Stimulated activated naive CD8-positive, alpha-beta T cell treated with anti-CD3 and anti-CD28 coated beads, Interleukin-15, amount 100 ng/mL, for 72 hours (primary cell): ENCODE measurements at places on chromosomes 2 and 18.
A peak's percentile ranks its signal among the peaks of the same experiment; 100 is the strongest.

DNA sequence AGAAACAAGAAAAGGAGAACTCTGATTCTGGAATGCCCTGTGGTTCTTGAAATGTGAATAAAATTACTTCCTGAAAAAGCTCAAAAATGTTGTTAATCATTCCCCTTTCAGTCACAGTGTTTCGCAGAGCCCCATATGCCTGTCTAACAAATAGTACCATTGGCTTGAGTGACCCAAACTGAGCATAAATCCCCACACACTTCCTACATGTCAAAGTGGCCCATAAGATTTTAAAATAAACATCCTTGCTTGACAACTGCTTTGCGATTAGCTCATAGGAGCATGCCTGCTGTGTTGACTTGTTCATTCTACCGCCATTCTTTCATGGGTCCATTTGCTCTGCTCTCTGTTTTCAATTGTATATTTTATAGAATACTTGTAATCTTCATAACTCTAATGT, 377.8 kb upstream of the SMIM21 start:
- no peak for DNase-seq

- peak; percentile 21 for DNase-seq
Observed at GRCh38 chr2:98009887-98010760, 14.4 kb upstream of the TMEM131 start.

GRCh38 chr2:225468131-225468530, 68.6 kb downstream of the NYAP2 start:
- no peak for DNase-seq

- DNase-seq, result no peak
Observed at GRCh38 chr2:3636586-3637310, 21.3 kb upstream of the ALLC start.

- DNase-seq, result no peak
Observed at GRCh38 chr2:200618590-200619021, 32.8 kb downstream of the AOX1 start.

DNA sequence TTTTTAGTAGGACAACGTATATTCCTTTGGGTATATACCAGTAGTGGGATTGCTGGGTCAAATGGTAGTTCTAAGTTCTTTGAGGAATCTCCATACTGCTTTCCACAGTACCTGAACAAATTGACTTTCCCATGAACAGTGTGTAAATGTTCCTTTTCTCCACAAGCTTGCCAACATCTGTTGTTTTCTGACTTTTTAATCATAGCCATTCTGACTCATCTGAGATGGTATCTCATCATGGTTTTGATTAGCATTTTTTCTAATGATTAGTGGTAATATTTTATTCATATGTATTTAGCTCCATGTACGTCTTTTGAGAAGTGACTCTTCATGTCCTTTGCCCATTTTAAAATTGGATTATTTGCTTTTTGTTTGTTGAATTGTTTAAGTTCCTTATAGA, 58.4 kb upstream of the CERS6 start:
- no peak for DNase-seq

GRCh38 chr18:34606851-34607250, 103.2 kb upstream of the DTNA start:
- no peak for DNase-seq

DNA sequence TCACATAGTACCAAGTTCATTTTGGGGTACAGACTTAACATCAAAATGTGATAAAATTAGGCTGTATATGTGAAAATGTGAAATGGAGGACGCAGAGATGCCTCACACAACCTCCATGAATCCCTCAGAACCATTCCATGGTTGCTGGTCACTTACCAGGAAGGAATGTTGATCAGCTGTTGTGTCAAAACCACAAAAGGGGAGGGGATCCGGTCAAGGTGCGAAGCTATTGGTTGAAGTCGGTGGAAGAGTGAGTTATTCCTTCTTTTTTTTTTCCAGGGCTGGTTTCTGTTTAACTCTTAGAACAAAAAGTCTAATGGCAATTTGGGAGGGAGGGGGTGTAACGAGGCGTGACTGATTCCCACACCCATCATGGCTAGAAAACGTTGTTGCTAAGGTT, 32.3 kb upstream of the REG3A start:
- no peak for DNase-seq

GRCh38 chr18:51153659-51154371, 43.7 kb downstream of the MEX3C start:
- DNase-seq, result peak; percentile 70

GRCh38 chr18:57057890-57058289, 89.0 kb upstream of the BOD1L2 start:
- peak; percentile 64 for DNase-seq

DNA sequence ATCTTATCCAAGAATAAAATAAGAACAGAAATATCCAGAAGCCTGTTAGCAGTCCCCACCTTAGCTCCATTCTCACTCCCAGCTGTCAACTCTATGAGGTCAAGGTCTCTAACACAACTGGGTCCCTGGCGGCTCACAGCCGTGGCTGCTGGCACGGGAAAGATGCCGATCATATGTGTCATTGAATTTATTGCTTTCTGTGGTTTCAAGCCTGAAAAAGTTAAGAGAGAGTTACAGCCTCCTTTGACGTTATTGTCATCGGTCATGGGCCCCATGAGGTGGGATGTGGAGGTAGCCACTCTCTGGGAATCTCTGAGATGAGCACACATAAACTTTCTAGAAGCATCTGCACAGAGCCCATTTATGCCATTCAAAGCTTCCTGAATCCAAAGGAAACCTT, 28.7 kb upstream of the CABLES1 start:
- no peak for DNase-seq

DNA sequence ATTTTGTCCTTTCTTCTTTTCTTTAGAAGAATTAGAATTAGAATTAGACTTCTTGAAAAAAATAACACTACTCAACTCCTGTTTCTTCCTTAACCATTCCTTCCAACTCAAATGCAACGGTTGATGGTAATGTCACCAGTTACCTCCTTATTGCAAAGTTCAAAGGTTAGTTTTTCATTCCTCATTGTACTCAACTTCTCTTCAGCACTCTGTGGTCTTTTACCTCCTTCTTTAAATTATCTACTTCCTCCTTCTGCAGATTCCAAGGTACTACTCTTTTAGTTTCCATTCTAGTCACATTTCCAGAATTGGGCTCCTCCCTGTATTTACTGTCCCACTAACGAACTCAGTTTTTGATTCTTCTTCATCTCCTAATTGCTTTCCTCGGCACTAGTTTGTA, 700.7 kb downstream of the SATB2 start:
- DNase-seq, result no peak

DNA sequence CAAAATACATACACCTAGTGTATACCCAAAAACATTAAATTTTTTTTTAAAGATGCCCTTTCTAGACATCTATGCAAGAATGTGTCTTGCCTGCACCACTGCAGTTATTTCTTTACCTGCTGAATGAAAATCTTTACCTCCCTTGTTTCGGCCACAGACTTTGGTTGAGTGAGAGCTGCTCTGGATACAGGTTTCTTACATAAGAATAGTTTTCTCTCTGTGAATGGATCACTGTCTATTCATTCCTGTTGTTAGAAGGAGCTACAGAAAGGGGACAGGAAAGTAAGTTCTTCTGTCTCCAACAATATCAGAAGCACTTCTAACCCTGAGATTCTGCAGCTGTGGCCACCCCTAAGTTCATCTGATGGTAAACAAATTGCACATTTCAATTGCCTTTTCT, 113.0 kb upstream of the CDCA7 start:
- DNase-seq, result no peak

GRCh38 chr2:121520641-121520994, 10.1 kb upstream of the RNU4ATAC start:
- no peak for DNase-seq

DNA sequence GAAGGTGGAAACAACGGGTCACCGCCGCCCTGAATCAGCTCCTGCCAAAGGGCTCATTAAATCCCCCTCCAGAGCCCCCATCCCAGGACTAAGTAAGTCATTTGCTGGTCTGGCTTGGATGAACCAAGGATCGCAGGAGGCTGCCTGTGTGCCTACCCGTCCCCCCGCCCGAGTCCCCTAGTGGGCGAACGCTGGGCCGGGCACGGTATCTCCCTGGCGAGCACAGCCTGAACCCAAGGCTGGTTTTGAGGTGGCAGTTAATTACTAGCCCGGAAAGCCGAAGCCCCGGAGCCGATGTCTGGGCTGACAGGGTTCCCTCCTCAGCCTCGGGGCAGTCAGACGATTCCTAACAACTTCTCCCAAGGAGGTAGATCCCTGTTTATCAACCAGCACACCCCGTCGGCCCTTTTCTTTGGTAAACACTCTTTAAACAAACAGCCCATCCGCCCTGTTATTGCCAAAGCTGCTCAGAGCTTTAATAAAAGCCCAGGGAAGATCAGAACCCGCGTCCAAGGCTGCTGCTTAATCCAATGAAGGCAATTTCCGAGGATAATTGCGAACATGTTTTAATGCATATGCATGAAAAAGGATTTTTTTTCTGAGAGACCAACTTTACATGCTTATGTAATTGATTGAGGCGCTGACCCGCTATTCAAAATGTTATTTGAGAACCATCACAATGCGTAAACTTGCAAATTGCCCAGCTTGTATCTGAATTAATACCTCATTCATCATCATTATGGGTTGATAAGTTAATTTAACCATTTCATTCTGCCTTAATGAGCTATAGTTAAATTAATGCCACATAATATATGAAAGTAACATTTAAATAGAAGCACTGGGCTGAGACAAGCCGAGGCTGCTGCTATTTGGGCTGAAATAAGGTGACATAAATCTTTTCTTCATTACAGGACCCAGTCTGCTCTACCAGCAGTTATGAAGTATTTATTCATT, 10.5 kb downstream of the EVX2 start:
- no peak for DNase-seq

- DNase-seq, result no peak
Observed at GRCh38 chr2:229059331-229060033, 211.6 kb downstream of the PID1 start.

- DNase-seq, result no peak
Observed at GRCh38 chr2:167966937-167967913, 280.2 kb downstream of the STK39 start.

- no peak for DNase-seq
Observed at GRCh38 chr2:120905824-120906571, 170.3 kb downstream of the GLI2 start.

DNA sequence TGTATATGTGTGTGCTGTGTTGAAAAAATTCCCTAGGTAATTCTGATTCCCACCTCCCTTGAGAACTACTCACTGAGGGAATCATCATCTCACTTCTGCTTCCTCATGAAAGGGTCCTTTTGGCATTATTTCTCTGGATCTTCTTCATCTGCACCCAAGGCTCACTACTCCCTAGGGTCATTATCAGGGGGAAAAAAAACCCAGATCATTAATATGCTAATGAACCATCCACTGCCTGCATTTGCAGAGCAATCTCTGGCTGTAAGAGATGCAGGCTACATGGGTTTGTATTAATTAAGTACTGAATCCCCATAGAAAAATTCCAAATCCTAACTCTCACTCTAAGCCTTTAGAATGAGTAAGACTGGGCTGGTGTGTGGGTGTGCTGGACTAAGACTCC, 68.0 kb upstream of the IGFBP5 start:
- no peak for DNase-seq

- DNase-seq, result peak; percentile 60
Observed at GRCh38 chr2:112646102-112646719, 472 bp downstream of the SLC20A1 start.

DNA sequence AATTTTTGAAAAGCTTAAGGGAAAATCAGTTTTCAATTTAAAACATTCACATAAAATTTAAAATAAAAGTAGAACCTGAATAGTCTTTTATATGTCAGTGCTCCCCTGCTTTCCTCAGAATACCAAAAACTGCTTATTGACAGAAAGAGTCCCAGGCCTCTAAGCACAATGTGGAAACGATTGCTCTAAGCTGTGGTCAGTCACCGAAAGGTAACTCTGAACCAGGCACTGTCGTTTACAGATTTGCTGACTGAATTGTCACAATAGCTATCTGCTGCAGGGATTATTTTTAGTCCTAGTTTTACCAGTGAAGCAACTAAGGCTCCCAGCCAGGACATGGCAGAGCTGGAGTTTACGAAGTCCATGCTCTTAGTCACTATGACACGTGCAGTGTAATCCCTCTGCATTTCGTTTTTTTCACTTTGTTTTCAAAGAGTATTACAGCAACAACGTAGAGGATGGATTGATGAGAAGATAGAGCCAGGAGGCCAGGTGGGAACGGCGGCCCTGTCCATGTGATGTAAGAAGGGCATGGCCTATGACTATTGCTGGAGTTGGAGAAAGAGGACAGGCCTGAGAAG, 28.1 kb upstream of the TMEM247 start:
- DNase-seq, result no peak

- DNase-seq, result peak; percentile 25
Observed at GRCh38 chr2:172100935-172101820, 1.5 kb downstream of the DLX2 start.

- no peak for DNase-seq
Observed at GRCh38 chr2:194345347-194345746, 1311.7 kb upstream of the SLC39A10 start.

- no peak for DNase-seq
Observed at GRCh38 chr2:9781252-9781651, 62.0 kb upstream of the TAF1B start.

DNA sequence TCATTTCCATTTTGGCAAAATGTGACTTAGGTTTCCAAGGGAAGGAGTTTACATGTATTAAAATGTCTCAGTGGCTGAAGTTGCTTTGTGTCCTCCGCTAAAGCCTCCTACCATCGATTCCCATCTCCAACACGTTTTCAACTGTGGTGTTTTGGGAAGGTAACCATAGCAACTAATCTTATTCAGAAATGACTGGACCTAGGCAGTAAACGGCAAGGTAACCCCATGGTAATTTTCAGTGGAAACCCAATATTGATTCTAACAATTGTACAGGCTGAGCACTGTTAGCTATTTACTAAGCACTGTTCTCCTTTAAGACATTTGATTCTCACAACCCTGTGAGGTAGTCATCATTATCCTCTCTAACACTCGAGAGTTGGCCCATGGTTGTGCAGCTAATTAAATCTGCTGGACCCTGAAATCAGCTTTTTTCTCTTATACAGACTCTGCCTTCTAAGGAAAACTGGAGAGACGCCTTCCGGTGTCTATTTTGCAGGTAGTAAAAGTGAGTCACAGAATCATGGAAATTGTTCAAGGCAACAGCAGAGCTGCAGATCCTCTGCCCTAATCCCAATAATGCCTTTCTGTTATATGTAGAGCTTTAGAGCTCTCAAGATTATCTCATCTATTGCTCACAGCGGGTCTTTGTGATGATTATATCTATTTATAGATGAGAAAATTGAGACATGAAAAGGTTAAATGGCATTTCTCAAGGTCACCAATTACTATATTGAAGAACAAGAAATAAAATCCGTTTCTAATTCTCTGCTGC, 36.2 kb downstream of the FASTKD2 start:
- DNase-seq, result no peak
